GM06990 (cell line): ENCODE measurements at places on chromosomes 12 and 14.

- no peak for DNase-seq
Observed at GRCh38 chr12:27651201-27651600, 45.0 kb upstream of the REP15 start.

DNA sequence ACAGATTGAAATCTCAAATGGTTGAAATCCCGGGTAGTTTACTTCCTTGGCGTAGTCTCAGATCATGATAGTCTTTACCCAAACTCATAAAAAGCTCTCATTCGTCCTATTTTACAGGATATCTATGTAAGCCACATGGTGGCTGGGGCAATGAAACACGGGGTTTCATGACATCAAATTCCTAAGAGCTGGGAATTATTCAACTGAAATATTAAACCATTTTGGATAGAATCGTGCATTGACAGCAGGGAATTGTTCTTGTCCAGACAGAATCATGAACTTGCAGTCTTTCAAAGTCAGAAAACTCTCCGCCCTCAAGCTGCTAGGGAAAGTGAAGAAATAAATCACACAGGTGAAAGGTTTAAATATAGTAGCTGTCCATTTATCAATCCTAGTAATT, 33.2 kb upstream of the PRKAB1 start:
- DNase-seq, result no peak

GRCh38 chr12:83114966-83115365, 428.3 kb downstream of the TMTC2 start:
- no peak for DNase-seq

DNA sequence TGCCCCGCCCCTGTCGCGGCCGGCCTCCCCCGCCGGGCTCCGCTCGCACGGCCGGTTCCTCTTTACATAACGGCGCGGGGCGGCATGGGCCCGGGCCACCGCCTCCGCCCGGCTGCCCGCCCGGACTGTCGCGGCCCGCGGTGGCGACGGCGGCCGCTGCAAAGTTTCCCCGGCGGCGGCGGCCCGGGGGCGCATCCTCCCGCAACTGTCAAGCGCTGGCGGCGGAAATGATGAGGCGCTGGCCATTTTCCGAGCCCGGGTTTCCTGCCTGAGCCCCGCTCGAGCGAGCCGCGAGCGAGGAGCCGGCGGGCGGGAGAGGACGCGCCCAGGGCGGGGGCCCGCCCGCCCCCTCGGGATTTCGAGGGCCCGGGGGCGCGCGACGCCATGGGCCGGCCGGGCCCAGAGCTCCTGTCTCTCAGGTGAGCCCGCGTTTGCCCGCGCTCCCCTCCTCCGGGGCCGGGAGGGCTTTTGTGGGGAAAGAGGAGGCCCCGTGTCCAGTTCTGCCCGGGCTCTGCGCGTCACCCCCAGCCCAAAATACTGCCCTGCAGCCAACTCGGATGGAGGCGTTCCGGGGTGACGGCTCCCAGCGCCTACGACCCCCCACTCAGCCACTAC, at the start of gene SH2B3:
Gene SH2B3 (plus strand): TSS at position 65 of the 615 bp plus-strand sequence. CDS start 12,223 bp downstream, outside the sequence.
- DNase-seq, result no peak

DNA sequence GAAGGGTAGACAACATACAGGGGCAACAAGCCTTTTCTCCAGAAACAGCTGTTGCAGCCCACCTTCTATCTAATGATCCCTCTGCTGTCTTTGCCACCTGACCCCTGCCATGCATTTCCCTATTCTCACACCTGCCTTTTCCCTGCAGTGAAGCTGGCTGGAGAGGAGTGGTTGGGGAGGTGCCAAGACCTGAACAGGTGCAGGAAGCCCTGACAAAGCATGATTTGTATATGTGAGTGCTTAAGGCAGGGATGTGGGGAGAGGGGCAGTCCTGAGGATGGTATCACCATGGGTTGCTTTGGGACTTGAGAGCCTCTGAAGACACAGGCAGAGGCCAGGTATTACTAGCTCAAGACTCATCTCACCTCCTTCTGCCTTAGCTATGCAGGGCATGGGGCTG, 2.9 kb upstream of the PFDN5 start:
- DNase-seq, result no peak

DNA sequence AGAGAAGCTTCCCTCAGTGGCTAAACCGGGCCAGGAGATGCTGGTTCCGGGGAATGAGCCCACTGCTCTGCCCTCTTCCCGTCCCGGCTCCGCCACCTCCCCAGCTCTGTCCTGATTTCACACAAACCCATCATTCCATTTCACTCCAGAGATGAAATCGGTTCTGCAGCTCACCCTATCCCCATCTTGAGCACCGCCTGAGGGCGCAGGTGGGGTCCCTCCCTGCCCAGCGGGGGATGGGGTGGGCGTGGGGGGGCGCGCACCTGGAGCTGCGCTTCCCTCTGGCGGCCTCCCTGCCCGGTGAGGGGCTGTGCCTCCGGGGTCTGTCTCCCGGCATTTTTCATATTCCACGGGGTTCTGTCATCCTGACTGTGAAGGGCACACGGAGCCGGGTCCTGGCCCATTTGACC, 44.7 kb downstream of the NOC4L start:
- DNase-seq, result no peak

DNA sequence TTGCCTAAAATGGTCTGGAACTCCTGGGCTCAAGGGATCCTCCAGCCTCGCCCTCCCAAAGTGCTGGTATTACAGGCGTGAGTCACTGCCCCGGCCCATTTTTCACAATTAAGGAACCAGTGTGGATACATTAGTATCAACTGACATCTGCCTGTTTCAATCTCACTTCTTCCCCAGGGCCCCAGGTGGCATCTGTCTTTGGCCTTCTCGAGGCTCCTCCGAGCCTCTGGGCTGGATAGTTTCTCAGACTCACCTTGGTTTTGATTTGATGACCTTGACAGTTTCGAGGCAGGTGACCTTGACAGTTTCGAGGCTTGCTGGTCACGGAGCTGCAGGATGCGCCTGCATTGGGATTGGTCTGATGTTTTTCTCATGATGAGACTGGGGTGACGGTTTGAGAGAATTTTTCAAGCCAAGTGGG, 41.0 kb upstream of the NCOR2 start:
- DNase-seq, result peak; percentile 25

- no peak for DNase-seq
Observed at GRCh38 chr12:69620077-69620476, 9.4 kb upstream of the LRRC10 start.

GRCh38 chr14:73344319-73344718, 107.0 kb downstream of the PAPLN start:
- DNase-seq, result no peak

DNA sequence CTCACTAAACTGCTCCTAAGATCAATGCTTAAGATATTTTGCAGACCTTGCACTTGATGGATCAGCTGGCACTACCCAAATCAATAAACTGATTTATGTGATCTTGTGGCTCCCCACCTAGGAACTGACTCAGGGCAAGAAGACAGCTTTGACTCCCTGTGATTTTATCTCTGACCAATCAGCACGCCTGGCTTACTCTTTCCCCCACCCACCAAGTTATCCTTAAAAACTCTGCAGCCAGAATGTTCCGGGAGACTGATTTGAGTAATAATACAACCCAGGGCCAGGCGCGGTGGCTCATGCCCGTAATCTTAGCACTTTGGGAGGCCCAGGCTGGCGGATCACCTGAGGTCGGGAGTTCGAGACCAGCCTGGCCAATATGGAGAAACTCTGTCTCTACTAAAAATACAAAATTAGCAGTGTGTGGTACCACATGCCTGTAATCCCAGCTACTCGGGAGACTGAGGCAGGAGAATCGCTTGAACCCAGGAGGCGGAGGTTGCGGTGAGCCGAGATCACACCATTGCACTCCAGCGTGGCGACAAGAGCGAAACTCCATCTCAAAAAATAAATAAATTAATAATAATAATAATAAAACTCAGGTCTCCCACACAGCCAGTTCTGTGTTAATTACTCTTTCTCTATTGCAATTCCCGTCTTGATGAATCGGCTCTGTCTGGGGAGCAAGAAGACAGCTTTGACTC, 12.0 kb downstream of the MORN3 start:
- no peak for DNase-seq

DNA sequence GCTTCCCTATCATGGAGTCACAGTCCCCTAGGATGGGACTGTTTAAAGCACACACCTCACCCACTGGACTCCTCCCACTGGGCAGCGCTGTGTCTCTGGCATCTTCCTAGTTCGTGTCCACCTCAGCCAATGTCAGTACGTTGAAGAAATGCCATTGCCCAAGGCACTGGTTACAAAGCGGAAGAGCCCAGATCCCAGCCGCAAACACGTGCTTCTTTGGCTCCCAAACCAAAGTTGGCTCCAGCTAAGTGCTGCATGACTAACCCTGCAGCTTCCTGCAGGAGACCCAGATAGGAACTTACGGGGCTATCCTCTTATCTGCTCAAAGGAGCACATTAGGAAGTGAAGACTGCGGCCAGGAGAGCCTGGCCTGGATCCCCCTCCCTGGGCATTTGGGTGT, 9.3 kb downstream of the SYNE3 start:
- no peak for DNase-seq

DNA sequence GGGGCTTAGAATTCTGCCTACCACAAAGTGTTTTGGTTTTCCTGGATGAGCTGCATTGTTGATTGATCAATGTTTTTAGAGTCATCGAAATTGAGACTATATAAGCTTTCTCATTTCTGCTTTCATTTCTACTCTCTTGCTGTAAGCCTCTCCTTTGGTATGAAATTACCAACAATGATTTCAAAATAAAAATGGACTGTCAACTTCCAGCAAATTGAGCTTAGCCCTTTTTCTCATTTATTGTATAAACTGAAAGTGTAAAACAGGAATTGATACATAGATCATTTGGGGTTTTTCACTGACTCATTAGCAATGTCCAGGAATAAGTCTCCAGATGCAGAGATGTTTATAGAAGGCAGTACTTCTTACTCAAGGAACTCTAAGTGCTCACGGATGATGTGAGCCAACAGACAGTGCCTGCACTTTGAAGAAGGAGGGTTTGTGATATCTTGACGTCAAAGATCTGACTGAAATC, 20.0 kb upstream of the PCNX1 start:
- peak; percentile 80 for DNase-seq

- no peak for DNase-seq
Observed at GRCh38 chr12:4006743-4007142, 133.5 kb upstream of the PARP11 start.

GRCh38 chr12:108696111-108696995, 35.0 kb downstream of the CORO1C start:
- no peak for DNase-seq

GRCh38 chr14:58769771-58770170, 132.0 kb downstream of the DACT1 start:
- DNase-seq, result no peak

- no peak for DNase-seq
Observed at GRCh38 chr12:80264891-80265290, 165.6 kb downstream of the OTOGL start.

GRCh38 chr14:33039311-33039710, 100.6 kb downstream of the NPAS3 start:
- DNase-seq, result no peak

DNA sequence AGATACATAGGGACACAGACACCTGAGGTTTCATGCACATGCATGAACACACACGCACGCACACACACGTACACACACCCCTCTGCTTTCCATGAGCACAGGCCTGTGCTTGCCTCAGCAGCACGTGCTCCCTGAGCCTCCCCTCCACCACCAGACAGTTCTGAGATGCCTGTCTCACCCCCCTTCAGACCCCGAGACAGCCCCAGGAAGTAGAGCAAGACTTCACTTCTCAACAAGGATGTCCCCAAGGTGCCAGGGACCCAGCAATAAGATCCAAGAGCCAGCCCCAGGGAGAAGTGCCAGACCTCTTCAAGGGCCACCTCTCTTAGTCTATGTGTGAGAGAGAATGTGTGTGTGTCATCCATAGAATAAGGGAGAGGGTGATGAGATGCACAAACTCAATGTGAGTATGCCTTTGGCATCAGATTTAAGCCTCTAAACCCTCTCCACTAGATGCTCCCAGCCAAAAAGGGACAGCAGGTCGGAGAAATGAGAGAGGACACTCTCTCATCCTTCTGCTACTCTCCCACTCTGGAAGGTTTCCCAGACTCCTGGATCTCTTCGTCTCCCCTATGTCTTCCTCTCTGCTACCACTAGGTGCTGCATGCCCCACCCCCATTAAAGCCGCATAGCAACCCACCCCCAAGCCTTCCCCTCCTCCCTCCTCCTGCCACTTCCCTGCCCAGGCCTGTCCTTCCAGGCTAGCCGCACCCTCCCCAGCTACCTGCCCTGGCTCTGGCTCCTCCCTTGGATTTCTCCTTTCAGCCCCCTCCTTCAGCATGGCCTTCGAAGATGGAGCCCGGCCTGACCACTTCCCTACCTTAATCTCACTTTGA, 7.7 kb downstream of the RARG start:
- no peak for DNase-seq

GRCh38 chr12:123384318-123384993, 524 bp downstream of the KMT5A start:
- DNase-seq, result peak; percentile 57

DNA sequence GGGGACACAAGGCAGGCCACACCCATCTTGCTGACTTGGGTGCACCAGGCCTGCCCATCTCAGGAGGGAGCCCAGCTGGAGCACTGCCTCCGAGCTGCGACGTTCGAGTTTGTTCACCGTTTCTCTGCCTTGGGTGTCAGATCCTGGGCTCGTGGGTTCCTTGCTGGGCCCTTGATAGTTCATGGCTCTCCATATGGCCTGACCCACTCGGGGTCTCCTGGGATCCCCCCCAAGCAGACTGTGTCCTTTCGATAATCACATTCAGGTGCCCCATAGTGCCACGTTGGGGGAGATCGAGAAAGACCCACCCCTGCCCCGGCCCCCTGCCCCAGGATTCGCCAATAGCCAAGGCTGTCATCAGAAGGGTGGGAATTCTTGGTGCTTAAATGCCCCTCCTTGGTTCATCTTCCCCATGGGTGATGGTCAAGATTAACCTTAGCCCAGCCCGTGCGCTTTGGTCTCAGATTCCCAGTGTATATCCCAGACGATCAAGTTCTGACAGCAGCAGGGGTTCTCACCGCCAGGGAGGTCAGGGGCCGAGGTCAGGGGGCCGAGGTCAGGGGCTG, 7.4 kb downstream of the RFLNA start:
- DNase-seq, result no peak

DNA sequence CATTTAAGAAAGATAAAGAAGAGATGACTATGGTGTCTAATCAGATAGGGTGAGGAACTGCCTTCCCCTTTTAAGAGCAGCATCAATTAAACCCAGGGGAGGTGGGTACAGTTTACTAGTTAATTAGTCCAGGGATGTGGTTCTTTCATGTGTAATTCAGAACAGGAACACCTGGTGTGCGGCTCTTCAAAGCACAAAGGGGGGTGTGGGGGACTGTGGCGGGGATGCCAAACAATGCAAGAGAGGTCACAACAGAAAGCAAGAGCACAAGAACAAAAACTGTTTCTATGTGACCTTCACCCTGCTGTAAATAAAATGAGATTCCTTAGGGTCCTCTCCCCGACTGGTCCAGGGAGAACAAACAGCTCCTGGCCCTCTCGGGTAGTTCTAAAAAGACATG, 183.9 kb upstream of the SOX5 start:
- no peak for DNase-seq

GRCh38 chr14:84228702-84229101, 1301.2 kb upstream of the FLRT2 start:
- no peak for DNase-seq

DNA sequence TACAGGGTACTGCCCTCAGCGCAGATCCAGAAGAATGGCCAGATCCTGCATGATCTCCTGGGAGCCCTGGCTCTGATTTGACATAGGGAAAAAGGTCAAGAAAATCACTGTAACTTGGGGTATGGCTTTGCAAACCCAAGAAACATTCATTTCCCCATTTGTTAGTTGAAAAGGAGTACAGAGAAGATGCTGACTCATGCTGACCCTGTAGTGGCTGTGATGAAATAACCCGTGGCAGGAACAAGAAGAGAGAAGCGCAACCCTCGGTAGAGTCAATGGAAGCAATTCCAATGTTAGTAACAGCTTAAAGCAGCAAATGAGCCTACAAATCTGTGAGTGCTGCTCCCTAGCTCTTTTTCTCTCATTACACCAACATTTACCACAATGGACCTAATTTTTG, 281.6 kb upstream of the NPAS3 start:
- DNase-seq, result no peak
